ENCODE measurements at places on chromosomes 16 and 17.

DNA sequence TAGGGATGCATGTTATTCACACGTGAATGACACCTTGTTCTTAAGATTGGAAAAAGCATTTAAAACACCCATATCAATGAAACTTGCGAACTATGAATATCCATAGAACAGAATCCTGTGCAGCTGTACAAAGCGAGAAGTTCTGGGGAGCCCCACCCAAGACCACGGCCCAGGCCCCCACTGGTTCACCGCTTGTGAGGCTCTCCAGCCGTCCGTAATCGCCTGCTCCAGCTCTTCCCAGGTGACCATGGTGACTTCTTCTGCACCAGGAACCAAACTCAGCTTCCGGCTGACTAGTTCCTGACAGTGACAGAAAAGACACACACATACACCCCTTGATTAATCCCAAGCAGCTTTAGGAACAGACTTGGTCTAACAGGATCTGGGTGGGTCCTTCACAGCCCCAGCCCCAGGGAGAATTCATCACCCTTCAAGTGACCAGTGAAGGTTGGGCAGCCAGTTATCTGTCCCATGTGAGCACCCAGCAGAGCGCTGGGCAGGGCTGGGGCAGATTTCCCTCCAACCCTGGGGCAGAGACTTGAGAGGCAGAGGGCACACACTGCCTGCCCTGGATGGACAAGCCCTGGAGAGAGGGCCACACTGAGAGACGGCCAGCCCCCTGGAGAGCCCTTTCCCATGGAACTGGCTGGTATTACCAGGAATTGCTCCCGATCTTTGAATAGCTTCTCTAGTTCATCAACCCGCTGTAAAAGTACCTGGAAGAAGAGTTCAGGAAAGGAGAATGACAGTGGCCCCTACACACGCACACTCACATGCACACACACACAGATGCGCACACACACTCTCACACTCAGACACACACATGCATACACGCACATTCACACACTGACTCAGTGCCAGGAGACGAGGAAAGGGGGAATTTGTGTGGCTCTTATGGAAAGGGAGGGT, 3.6 kb downstream of the QRICH2 start:
- DNase-seq, result no peak

GRCh38 chr16:2147981-2148671, at the start of gene RAB26:
TSS of gene RAB26 (plus strand) at chr16:2148625. CDS start at chr16:2148784, 159 bp downstream.
- DNase-seq, result peak; percentile 45

DNA sequence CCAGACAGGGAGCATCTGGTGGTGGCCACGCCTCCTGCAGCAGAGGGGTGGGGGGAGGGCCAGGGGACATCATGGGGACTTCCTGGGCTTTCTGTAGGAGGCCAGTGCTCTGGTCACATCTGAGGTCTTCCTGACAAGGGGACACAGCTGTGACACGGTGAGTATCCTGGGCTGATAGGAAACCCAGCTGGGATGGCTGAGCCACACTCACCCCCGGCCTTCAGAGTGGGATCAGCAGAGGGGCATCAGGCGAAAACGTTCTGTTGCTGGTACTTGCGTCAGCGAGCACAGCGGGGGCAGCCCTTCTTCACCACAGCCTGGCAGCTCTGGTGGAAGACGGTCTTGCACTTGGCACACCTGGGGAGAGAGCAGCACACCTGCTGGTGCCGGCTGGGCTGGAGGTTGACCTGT, 122.9 kb upstream of the SMURF2 start:
- no peak for DNase-seq

GRCh38 chr17:80586846-80587228, 42.2 kb downstream of the RPTOR start:
- no peak for DNase-seq

GRCh38 chr16:75534560-75535205, 1.2 kb downstream of the CHST5 start:
- DNase-seq, result no peak
